NCI-H446 (cell line): ENCODE measurements at places on chromosomes 7 and 10.

- DNase-seq = no peak
Observed at GRCh38 chr10:26448292-26448691, 10.2 kb downstream of the APBB1IP start.

DNA sequence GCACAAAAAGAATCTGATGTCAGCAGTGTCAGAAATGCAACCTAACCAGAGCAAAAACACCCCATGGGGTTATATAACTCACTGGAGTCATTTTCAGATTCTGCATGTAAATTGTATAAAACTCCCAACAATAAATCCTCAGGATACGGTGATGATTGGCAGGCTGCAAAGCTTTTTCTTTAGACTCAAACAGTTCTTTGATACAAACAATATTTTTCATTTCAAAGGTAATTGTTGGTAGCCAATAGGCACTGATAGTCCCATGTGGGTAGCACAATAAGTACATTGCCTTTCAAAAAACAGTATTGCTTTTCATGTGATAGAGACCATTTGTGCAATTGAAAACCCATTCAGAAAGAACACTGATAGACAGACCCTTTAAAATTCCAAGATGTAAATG, 98.0 kb downstream of the TMEM26 start:
- DNase-seq = no peak

DNA sequence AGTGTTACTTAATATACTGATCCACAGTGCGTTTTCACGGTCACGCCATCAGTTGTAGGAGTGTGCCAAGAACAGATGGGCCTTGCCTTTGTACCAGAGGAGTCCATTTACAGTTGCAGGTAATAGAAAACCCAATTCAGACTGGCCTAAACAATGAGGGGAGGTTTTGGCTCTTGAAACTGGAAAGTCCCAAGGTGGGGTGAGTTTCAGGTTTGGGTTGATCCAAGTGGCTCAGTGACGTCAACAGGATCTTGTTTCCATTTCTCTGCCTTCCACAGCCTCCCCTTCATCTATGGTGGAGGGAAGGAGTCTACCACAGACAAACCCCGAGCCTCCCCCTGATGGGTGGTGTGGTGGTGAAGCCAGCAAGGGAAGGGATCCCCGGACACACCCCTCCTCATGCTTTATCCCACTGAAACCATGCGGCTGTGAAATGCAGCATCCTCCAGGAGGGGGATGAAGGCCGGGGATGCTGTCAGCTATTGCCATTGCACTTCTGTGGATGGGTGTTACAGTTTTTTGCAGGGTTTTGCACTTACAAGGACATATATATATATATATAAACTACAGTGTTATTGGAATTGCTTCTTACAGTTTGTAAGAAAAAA, 14.8 kb upstream of the SH2D4B start:
- DNase-seq = no peak

- DNase-seq = no peak
Observed at GRCh38 chr7:85896531-85896930, 709.7 kb upstream of the SEMA3D start.

- DNase-seq = peak; percentile 7
Observed at GRCh38 chr7:137625197-137625596, 221.6 kb downstream of the DGKI start.

GRCh38 chr10:91035650-91036292, 114.9 kb upstream of the ANKRD1 start:
- no peak for DNase-seq

DNA sequence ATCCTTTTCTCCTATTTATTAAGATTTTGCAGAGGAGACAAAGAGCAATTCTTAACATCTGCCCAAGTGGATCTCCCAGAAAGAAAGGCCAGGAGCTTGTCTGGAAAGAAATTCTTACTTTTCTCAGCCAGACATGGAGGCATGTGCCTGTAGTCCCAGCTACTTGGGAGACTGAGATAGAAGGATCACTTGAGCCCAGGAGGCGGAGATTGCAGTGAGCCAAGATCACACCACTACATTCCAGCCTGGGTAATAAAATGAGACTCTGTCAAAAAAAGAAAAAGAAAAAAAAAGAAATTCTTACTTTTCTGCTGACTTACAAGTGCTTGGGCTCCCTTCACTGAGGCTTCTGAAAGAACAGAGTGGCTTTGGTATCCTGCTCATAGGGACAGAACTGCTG, 2.4 kb upstream of the CYP3A43 start:
- DNase-seq = no peak

DNA sequence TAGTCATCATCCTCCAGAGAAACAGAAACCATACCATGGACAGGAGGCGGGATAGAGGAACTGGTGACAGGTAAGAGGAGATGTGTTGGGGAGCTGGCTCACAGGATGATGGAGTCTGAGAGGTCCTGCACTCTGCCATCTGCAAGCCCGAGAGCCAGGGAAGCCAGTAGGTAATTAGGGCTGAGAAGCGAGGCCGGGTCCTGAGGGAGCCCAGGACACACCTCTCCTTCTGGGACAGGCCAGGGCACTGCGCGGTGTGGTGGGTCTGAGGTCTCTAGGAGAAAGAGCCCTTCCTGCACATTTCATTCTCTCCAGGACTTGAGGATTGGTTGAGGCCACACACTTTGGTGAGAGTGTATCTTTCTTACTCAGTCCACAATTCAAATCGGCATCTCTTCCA, 415.5 kb downstream of the GLRX3 start:
- no peak for DNase-seq

DNA sequence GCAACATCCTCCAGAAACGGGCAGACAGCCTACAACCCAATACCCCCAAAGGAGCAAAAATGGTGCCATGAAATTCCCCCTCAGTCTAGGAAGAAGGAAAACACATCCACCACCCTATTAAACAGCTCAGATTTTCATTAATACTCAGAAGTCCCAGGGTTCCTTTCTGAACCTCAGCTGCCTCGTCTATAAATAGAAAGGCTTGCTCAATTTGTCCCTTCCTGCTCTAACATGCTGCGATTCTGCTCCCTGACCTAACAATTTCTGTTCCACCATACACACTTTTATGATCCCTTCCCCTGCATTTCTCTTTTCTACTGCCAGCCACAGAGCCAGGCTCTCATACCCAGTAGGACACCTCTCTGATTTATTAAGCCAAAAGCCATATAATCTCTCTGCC, 68.1 kb downstream of the MTERF1 start:
- no peak for DNase-seq

GRCh38 chr7:44538798-44539668, 2.1 kb downstream of the NPC1L1 start:
- no peak for DNase-seq

- DNase-seq = no peak
Observed at GRCh38 chr10:71375952-71376351, 20.8 kb upstream of the CDH23 start.

- DNase-seq = no peak
Observed at GRCh38 chr7:26278770-26279169, 12.9 kb upstream of the SNX10 start.

DNA sequence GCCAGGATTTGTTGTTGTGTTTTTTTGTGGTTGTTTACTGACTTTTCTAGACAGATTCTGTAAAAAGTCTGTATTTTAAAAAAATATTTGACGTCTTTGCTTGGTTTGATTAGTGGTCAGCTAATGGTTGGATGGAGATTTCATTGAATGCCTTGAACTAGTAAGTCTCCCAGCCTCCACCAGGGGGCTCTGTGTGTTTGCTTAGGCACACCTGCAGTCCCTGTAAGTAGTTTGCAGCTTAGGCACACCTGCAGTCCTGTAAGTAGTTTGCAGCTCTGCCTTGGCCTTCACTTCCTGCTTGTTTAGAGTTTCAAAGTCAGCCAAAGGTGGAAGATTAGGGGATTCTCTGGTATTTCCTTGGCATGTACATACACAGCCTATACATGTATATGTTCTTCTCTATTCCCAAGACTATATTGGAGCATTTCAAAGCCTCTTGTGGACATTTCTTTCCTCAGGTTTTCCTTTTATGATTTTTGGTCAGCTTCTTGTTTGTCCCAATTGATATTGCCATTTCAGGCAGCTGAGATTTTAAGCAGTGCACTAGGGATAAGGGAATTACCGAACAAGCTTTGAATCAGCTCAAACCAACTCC, 101.6 kb downstream of the CCSER2 start:
- DNase-seq = no peak

- peak; percentile 76 for DNase-seq
Observed at GRCh38 chr7:120725376-120726039, 132.4 kb downstream of the TSPAN12 start.

DNA sequence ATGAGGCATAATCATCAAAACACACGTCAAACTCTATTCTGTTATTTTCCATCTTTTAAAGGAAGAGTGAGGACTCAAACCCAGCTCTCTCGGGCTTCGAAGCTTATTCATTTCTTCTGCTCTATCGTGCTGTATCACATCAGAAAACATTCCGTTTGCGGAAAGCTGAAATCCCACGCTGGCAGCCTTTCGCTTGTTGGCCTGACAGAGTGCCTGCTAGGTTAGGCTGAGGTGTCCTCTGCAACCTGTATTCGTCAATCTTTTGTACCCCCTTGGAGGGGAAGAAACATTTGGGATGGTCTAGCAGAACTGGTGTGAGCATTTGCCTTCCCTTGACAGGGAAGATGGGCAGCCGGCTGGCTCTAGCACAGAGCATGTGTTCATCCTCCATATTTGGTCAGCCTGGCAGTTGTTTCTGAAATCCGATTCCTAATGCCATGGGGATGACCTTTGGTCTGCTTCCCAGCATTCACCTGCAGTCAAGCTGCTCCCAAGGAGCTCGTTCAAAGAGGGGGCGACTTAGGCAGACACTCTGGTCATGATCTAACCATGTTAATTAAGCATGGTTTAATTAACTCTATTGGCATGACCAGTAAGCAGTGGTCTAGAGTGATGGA, 55.2 kb downstream of the TACC2 start:
- DNase-seq = no peak

DNA sequence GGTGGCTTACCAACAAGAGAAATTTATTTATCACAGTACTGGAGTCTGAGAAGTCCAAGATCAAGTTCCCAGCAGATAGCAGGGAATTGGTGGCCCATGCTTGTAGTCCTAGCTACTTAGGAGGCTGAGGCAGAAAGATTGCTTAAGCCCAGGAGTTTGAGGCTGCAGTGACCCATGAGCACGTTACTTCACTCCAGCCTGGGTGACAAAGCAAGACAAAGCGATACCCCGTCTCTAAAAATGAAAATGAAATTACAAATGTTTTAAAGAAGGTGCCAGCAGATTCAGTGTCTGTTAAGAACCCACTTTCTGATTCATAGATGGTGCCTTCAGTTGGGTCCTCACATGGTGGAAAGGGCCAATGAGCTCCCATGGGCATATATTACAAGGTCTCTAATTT, 20.6 kb upstream of the ARHGAP12 start:
- no peak for DNase-seq

DNA sequence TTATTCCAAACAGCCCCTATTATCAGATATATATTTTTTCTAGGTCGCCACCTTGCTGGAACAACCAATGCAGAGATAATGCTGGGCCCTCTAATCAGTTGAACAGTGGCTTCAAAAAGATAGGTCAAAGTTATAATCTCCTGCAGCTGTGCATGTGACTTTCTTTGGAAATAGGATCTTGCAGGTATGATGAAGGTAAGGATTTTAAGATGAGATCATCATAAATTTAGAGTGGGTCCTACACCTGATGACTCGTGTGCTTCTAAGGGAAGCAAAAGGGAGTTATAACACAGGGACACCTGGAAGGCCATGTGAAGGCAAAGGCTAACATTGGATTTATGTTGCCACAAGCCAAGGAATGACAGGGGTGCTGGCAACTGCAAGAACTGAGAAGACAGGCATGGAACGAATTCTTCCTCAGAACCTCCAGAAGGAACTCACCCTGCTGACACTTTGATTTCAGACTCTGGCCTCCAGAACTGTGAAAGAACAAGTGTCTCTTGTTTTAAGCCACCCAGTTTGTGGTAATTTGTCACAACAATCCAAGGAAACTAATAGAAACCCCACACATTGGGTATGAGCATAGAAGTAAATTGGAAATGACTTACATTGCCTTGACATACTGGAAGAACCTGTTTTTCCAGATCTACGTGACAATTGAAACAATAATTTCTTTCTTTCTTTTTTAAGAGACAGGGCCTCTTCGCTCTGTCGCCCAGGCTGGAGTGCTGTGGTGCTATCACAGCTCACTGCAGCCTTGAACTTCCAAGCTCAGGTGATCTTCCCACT, 34.4 kb downstream of the CCDC71L start:
- no peak for DNase-seq

DNA sequence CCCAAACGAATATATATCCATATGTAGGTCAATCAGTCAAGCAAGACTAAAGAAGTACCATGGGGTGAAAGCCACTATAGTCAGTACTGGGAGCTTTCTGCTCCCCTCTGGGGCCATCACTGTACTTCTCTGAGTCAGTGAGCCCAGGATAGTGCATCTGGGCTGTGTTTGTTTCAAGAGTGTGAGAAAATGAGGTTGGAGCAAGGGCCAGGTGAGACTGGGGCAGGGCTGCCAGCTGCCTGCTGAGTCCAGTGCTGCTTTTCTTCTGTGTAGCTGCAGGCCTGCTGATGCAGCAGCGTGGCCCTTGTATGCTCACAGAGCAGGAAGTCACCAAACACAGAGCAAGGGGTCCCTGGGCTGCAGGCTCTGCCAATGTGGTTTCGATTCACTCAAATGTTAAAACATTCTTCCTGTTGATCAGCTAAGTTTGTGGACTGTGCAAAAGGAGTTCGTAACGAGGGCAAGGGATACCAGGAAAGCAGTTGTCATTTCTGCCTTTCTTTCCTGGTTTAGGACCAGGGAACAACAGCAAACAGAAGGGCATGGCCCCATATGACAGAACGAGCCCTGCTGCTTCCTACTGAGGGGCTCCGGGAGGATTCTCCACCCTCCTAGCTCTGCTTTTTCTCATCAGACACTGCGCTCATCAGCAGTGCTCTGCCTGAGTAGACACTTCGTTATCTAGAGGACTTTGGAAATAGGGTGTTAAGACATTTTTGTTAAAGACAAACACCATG, 65.4 kb upstream of the TNS3 start:
- DNase-seq = no peak

DNA sequence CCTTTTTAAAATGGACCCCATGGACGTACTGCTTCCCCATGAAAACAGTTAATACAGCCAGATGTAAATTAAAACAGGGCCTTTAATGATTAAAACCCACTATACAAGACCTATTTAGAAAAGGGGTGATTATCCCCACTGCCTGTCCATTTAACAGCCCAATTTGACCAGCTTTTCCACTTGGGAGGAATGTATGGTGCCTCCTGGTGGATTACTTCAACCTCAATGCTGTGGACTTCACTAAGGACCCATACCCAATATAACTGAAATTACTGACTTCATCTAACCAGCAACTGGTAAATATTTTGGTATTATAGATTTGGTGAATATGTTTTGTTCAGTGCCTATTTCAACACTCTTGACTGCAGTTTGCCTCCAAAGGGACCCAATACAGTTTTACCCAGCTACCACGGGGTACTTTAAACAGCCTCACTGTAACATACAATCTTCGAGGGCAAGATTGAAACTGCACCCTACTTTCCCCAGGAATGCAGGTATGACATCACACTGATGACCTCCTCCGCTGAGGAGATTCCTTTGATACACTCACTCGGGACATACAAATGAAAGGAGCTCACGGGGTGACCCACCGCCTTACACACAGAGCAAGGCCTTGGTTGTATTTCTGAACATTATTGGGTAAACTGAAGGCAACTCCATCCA, 192.8 kb downstream of the DNAJC1 start:
- no peak for DNase-seq

GRCh38 chr10:69383558-69383957, 33.2 kb downstream of the TACR2 start:
- no peak for DNase-seq
